ENCODE measurements at places on chromosomes 6 and 20. TPM values are rescaled to one million over a fixed set of nuclear protein-coding genes. Genes with fewer than 3 reads are reported as not detected.

- peak overlapping the region; percentile 23 for H3K27ac ChIP-seq
- H3K4me1 ChIP-seq = peaks cover 10% of the 10 kb centered on the region
- DNase-seq = no peak
Observed at GRCh38 chr20:36847009-36847709, 28.8 kb upstream of the TLDC2 start.

Gene VGLL2
- total RNA-seq = not detected

DNA sequence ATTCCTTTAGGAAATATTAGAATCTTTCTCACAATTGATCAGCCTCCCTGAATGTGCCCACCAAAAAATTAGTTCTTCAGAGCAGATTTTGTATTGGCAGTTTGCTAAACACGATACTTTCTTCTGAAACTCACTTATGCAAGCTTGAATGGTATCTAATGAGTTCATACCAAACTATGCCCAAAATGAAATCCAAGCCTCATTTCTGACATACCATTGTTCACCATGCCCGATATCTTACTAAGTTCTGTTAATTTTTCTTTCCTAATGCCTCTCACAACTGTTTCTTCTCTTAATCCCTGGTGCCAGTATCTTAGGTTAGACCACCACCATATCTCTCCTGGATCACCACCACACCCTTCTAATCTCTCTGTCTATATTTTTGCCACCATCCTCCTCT, 755.9 kb downstream of the KIF16B start:
- no peaks in the 10 kb centered on the region for H3K27me3 ChIP-seq
- DNase-seq = no peak
- H3K27ac ChIP-seq = no peak overlapping the region
- peaks cover 28% of the 10 kb centered on the region for H3K4me1 ChIP-seq

- no peaks in the 10 kb centered on the region for H3K4me1 ChIP-seq
- no peak overlapping the region for H3K4me3 ChIP-seq
- no peaks in the 10 kb centered on the region for H3K36me3 ChIP-seq
- H3K27me3 ChIP-seq = peaks cover 7% of the 10 kb centered on the region
Observed at GRCh38 chr20:6851136-6851535, 83.7 kb downstream of the BMP2 start.

Gene ADAM33
- total RNA-seq = 0.47 TPM

DNA sequence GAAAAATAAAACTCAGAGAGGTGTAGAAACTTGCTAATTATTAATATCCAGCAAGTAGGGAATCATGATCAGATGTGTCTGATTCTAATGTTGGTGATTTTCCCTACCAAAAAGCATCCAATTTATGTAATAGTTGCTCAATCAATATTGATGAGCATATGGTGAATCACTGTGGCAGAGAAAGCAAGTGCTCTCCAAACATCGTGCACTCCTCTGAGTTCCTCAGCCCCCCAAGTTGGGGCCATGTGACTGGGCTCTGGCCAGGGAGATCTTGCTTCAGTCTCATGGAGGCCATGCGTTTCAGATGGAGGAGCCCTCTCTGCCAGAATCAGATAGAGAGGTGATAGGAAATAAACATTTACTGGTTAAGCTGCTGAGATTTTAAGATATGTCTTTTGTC, 133.2 kb upstream of the LY86 start:
- no peaks in the 10 kb centered on the region for H3K4me1 ChIP-seq
- no peaks in the 10 kb centered on the region for H3K36me3 ChIP-seq
- no peak overlapping the region for H3K4me3 ChIP-seq
- peaks cover 11% of the 10 kb centered on the region for H3K27me3 ChIP-seq
- no peak overlapping the region for H3K27ac ChIP-seq
- DNase-seq = no peak

GRCh38 chr6:163579880-163580295, 165.4 kb downstream of the QKI start:
- no peak overlapping the region for H3K4me3 ChIP-seq
- DNase-seq = no peak
- no peaks in the 10 kb centered on the region for H3K36me3 ChIP-seq
- peak overlapping the region; percentile 8 for H3K27ac ChIP-seq
- H3K4me1 ChIP-seq = peaks cover 3% of the 10 kb centered on the region

GRCh38 chr6:54043360-54043759, 67.9 kb upstream of the MLIP start:
- no peaks in the 10 kb centered on the region for H3K4me1 ChIP-seq
- no peaks in the 10 kb centered on the region for H3K36me3 ChIP-seq
- no peak overlapping the region for H3K27ac ChIP-seq
- no peak for DNase-seq
- no peak overlapping the region for H3K4me3 ChIP-seq
- H3K27me3 ChIP-seq = peaks cover 5% of the 10 kb centered on the region

GRCh38 chr6:14792118-14792955, 453.5 kb upstream of the JARID2 start:
- no peak for DNase-seq
- H3K36me3 ChIP-seq = no peaks in the 10 kb centered on the region
- H3K27ac ChIP-seq = no peak overlapping the region
- H3K27me3 ChIP-seq = peaks cover 5% of the 10 kb centered on the region
- H3K4me3 ChIP-seq = no peak overlapping the region

DNA sequence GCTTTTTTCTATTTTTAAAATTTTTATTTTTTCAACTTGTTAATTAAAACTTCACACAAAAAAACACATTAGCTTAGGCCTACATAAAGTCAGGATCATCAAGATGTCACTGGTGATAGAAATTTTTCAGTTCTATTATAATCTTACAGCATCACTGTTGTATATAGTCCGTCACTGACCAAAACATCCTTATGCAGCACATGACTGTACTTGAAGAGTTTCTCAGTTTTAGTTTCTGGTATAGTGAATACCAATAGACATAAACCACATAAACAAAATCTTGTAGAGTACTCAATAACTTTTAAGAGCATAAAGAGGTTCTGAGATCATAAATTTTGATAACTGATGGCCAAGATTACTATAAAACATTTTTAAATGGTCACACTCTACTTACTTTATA, 71.8 kb downstream of the ASCC3 start:
- no peak for DNase-seq
- peaks cover 3% of the 10 kb centered on the region for H3K4me1 ChIP-seq
- H3K36me3 ChIP-seq = peaks cover 6% of the 10 kb centered on the region
- no peaks in the 10 kb centered on the region for H3K27me3 ChIP-seq

- no peak overlapping the region for H3K27ac ChIP-seq
- peaks cover 12% of the 10 kb centered on the region for H3K36me3 ChIP-seq
- peak overlapping the region; percentile 74 for H3K4me3 ChIP-seq
- peaks cover 20% of the 10 kb centered on the region for H3K27me3 ChIP-seq
Observed at GRCh38 chr6:109484122-109484521, 1.1 kb upstream of the ZBTB24 start.

Gene C4A
- 13.1 TPM for total RNA-seq

DNA sequence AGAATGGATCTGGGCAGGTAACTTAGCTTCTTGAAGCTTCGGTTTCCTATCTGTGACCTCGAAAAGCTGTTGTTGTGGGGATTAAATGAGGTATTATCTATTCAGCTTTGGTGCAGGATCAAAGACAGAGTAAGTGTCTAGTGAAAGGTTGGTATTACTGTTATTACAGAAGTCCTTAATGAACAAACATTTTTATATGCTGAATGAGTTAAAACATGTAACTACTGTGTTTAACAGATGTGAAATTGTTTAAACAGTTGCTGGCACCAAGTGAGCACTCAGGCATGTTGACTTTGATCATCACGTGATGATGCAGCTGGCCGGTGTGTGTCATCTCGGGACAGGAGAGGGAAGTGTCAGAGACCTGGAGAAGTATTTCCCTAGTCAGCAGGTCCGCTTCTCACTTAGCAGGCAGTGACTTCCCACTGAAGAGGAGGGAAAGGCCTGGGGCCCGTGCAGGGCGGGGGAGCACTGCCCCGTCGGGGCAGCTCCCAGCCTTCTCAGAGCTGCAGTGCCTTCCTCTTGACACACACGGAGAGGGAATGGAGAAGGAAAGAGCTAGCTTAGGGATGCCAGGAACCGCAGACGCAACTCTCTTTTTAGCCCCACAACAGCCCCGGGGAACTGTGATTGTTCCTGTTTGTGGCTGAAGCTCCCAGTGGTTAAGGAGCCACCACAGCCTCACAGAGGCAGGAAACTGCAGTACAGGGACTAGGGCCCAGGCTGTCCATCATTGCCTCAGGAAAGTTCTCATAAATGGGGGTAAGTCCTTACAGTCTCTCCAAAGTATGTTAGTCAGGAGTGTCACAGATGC, 18.0 kb downstream of the TUBB2A start:
- peaks cover 41% of the 10 kb centered on the region for H3K36me3 ChIP-seq
- H3K27ac ChIP-seq = no peak overlapping the region
- no peak for DNase-seq

DNA sequence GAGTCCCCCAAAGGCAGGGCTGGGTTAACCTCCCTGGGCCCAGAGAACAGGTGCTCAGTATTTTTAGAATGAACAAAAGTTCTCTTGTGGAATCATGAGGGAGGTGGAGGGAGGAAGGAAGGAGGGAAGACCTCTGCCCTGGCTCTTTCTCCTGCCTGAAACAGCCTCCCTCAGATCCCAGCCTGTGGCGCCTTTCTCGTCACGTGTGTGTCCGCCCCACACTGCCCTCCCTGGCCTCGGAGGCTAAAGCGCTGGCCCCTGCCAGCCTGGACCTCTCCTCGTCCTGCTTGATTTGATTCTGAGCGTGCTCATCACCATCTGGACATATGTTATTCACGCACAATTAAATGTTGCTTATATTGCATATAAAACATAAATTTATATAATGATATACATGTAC, 40.9 kb downstream of the PHACTR3 start:
- H3K27ac ChIP-seq = no peak overlapping the region
- DNase-seq = no peak
- peaks cover 3% of the 10 kb centered on the region for H3K27me3 ChIP-seq
- H3K36me3 ChIP-seq = peaks cover 2% of the 10 kb centered on the region
- no peaks in the 10 kb centered on the region for H3K4me1 ChIP-seq
- H3K4me3 ChIP-seq = no peak overlapping the region

GRCh38 chr6:109045493-109045892, 49.2 kb downstream of the SESN1 start:
- no peaks in the 10 kb centered on the region for H3K27me3 ChIP-seq
- peaks cover 21% of the 10 kb centered on the region for H3K36me3 ChIP-seq
- H3K4me1 ChIP-seq = peaks cover 2% of the 10 kb centered on the region
- H3K4me3 ChIP-seq = no peak overlapping the region
- H3K27ac ChIP-seq = peak overlapping the region; percentile 57
- no peak for DNase-seq

- no peaks in the 10 kb centered on the region for H3K36me3 ChIP-seq
- H3K4me3 ChIP-seq = no peak overlapping the region
- DNase-seq = no peak
- H3K4me1 ChIP-seq = no peaks in the 10 kb centered on the region
- H3K27ac ChIP-seq = no peak overlapping the region
Observed at GRCh38 chr6:169289619-169290339, 36.1 kb upstream of the THBS2 start.

GRCh38 chr6:74439123-74439811, 743.3 kb downstream of the CD109 start:
- no peaks in the 10 kb centered on the region for H3K4me1 ChIP-seq
- H3K27ac ChIP-seq = no peak overlapping the region
- no peaks in the 10 kb centered on the region for H3K27me3 ChIP-seq
- no peak overlapping the region for H3K4me3 ChIP-seq
- H3K36me3 ChIP-seq = no peaks in the 10 kb centered on the region

GRCh38 chr6:52517502-52518278, 59.2 kb downstream of the TRAM2 start:
- peaks cover 7% of the 10 kb centered on the region for H3K36me3 ChIP-seq
- peak overlapping the region; percentile 77 for H3K27ac ChIP-seq
- peaks cover 15% of the 10 kb centered on the region for H3K4me1 ChIP-seq
- H3K4me3 ChIP-seq = no peak overlapping the region
- no peaks in the 10 kb centered on the region for H3K27me3 ChIP-seq

GRCh38 chr6:74283532-74283931, 587.5 kb downstream of the CD109 start:
- no peak overlapping the region for H3K4me3 ChIP-seq
- H3K36me3 ChIP-seq = no peaks in the 10 kb centered on the region
- no peak for DNase-seq
- H3K27me3 ChIP-seq = no peaks in the 10 kb centered on the region
- peaks cover 1% of the 10 kb centered on the region for H3K4me1 ChIP-seq
- H3K27ac ChIP-seq = no peak overlapping the region

Gene PPP1R16B
- not detected for total RNA-seq

Gene COL10A1
- not detected for total RNA-seq

All from progenitor cell of endocrine pancreas (in vitro differentiated cells).